Uterine smooth muscle cell (primary cell): ENCODE measurements at places on chromosomes 16 and 17. TPM values are rescaled to one million over a fixed set of nuclear protein-coding genes. Genes with fewer than 3 reads are reported as not detected.

The CD300LF gene
- total RNA-seq = not detected in 2 replicates

The PLA2G10 gene
- not detected in 2 replicates for total RNA-seq

The HS3ST2 gene
- 0.11 and 0.75 TPM in 2 replicates for total RNA-seq

The ARHGDIG gene
- 0.12 and 0.44 TPM in 2 replicates for total RNA-seq

The ZDHHC1 gene
- 6.2 and 7.4 TPM in 2 replicates for total RNA-seq

The UMOD gene
- not detected in 2 replicates for total RNA-seq

The TMEM132E gene
- under 0.01 TPM in 2 replicates for total RNA-seq

The DUSP3 gene
- 55.0 and 65.4 TPM in 2 replicates for total RNA-seq

The IRF8 gene
- total RNA-seq = not detected in 2 replicates

The TBC1D3H gene
- not detected in 2 replicates for total RNA-seq

The PKD1 gene
- 137 and 254 TPM in 2 replicates for total RNA-seq

The PIGS gene
- 31.2 and 47.4 TPM in 2 replicates for total RNA-seq

The CCL11 gene
- total RNA-seq = 0.12 TPM in 1 of 2 replicates, not detected in the other

The KRT17 gene
- 1.00 and 1.5 TPM in 2 replicates for total RNA-seq

The KREMEN2 gene
- total RNA-seq = 0.11 TPM in 1 of 2 replicates, not detected in the other
